ENCODE measurements at places on chromosomes 4 and X. TPM values are rescaled to one million over a fixed set of nuclear protein-coding genes. Genes with fewer than 3 reads are reported as not detected.

DNA sequence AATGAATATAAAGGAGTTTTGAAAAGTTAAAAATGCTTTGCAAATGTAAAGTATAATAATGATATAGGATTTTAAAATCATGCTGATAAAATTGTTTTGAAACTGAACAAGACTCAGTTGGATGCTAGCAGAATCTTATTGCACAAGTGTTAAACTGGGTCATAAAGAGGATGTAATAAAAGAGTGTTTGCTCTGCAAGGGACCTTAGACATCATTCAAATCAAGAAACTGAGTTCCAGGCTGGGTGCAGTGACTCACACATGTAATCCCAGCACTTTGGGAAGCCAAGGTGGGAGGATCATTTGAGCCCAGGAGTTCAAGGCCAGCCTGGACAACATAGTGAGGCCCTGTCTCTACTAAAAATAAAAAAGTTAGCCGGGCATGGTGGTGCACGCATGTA, 27.5 kb upstream of the DUSP21 start:
- no peak for DNase-seq

DNA sequence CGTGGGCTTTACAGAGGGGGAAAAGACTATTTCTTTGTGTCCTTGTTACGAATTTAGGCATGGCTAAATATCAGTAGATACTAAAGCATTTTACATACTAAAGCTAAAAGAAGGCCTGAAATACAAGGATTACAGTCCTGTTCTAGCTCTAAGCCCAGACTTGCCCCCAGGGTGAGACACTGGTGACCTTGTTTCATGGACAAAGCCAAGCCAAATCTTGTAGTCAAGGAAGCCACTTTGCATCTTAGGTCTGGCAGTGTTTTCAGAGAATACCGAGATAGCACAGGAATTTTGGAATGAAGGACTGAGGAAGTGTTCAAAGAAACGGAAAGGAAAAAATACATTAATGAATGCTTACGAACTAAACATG, 733 bp upstream of the G3BP2 start:
- DNase-seq = no peak

GRCh38 chr4:47686294-47686872, 151.5 kb downstream of the CORIN start:
- DNase-seq = no peak

DNA sequence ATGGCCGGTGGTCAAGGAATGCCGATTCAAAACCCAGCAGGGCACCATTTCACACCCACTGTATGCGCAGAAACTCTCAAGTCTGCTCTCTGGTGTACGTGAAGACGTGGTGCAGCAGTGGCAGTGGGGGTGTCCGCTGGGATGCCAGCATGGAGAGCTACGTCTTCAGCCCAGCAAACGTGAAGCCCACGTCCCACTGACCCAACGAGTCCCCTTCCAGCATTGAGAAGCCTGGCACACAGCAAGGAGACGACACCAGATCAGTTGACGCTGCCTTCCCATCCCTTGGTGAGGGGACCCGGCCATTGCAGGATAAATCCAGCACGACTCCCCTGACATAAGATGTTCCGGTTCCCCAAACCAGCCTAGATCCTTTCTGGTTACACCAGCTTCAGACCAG, 2.2 kb upstream of the PLXNB3 start:
- DNase-seq = no peak

DNA sequence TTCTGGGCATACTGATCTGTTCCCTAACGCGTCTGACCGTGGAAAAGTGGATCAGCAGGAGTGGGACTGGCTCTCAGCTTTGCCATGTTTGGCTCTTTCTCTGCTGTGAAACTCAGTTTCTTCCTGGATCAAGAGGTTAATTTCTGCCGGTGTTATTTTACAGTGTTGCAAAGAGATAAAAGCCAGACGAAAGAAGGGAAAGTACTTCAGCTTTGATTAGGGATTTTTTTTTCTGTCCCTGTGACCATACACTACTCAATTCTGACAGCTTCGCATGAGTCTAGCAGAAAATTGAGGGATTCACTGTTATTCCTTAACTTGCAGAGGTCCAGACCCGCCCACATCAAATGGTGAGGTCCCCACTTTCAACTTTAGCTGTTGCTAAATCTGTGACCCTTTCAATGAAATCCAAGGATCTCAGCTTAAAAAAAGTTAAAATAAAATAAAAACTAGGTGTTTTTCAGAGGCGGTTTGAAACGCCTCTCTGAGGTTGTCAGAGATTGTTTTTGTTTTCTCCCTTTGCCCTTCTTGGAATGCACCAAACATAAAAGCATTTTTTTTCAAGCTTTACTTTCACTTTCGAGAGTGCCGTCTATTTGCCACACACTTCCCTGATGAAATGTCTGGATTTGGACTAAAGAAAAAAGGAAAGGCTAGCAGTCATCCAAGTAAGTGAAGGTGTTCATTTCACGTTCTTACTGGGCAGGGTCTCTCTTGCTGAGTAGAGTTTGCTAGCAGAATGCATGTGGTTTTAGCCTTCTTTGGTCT, at the start of gene TLR3:
TLR3 (plus strand) TSS at position 576 of the 768 bp plus-strand sequence. CDS start 7,464 bp downstream, outside the sequence.
- no peak for DNase-seq

GPR82 gene
- 3.5 TPM for total RNA-seq

HSFX3 gene
- not detected for total RNA-seq

CCDC158 gene
- total RNA-seq = 0.48 TPM

ARX gene
- not detected for total RNA-seq

WWC2 gene
- total RNA-seq = 33.7 TPM

DTHD1 gene
- total RNA-seq = 1.3 TPM

JCHAIN gene
- 46.8 TPM for total RNA-seq

Data from omental fat pad (tissue), 4 donors.